Activated CD8-positive, alpha-beta memory T cell treated with anti-CD3 and anti-CD28 coated beads for 4 hours (primary cell): ENCODE measurements at places on chromosomes 1 and 21.

GRCh38 chr1:184632415-184633175, 122.1 kb downstream of the EDEM3 start:
- DNase-seq = no peak

- peak; percentile 47 for DNase-seq
Measured at GRCh38 chr1:40774266-40774998, 9.2 kb upstream of the KCNQ4 start.

DNA sequence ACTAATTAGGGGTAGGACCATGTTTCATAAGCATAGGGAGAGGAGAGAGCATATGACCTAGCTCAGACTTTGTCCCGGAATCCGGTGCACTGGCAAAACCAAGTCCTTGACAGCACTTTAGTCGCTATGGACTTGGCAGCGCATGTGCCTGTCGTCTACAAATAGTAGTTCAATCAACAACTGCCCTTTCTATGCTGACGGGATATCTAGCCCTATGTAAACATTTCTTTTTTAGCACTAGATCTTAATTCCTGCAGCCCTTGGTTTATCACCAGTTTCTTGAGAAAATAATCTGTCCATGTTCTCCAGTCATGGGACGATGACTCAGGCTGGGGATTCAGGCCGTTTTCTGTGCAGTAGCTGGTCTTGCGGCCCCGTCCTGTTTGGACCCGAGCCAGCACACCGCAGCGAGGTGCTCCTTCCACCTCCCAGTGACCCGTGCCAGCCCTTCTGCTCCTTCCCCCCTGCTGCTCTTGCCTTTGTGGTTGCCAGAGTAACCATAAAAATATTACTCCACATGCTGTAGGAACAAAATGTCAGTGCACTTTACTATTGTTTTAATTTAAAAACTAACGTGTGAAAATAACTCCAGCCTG, 8.6 kb upstream of the MT1HL1 start:
- DNase-seq = no peak

DNA sequence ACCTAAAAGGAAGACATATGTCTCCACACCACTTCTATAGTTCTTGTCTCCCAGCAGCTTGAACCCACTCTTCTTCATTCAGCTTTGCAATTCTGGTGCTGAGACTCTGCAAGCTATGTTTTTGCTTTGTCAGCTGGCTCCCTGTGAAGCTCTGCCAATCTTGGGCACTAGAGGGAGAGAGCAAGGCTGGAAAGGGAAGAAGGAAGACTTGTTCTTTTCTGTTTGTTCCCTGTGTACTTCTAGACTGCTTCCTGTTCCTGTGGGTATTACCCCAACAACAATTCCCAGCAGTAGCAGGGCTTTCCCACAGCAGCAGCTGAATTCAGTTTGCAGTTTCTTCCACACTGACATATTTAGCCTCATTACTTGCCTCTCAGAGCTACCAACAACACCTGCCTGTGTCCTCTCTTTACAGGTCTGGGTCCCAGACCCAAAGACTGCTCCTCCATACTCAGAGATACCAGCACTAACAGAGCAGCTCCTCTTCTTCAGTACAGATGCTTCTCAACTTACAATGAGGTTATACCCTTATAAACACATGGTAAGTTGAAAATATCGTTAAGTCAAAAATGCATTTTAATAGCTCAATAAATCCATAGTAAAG, 275.2 kb upstream of the NEGR1 start:
- DNase-seq = no peak

GRCh38 chr21:44834951-44835646, 17.2 kb upstream of the SUMO3 start:
- DNase-seq = no peak

- no peak for DNase-seq
Measured at GRCh38 chr1:246219508-246220030, 287.5 kb downstream of the SMYD3 start.

GRCh38 chr1:29849991-29850757, 613.9 kb downstream of the PTPRU start:
- no peak for DNase-seq
